ENCODE measurements at places on chromosomes 6 and 20. TPM values are rescaled to one million over a fixed set of nuclear protein-coding genes. Genes with fewer than 3 reads are reported as not detected.

DNA sequence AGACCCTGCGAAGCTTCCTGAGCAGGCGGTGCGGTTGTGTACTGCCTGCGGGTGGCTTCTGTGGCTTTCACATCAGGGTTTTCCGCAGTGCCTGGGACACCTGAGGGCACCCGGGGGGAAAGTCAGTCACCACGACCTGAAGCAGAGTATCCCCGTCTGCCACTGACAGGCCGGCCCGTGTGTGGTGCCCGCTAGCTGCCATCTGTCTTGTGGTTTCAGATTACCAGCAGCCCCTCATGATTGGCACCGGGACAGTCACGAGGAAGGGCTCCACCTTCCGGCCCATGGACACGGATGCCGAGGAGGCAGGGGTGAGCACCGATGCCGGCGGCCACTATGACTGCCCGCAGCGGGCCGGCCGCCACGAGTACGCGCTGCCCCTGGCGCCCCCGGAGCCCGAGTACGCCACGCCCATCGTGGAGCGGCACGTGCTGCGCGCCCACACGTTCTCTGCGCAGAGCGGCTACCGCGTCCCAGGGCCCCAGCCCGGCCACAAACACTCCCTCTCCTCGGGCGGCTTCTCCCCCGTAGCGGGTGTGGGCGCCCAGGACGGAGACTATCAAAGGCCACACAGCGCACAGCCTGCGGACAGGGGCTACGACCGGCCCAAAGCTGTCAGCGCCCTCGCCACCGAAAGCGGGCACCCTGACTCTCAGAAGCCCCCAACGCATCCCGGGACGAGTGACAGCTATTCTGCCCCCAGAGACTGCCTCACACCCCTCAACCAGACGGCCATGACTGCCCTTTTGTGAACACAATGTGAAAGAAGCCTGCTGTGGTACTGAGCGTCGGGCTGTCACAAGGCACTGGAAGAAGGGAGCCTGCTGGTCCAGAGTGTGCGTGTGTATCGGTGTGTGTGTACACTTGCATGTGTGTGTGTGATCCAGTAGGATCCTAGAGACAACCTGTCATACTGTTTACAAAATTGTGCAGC, 54.4 kb downstream of the GOPC start:
- DNase-seq, result no peak

- no peak for DNase-seq
These were observed 263.7 kb downstream of the BMP2 start for GRCh38 chr20:7031222-7031621.

- DNase-seq, result no peak
These were observed 114.1 kb upstream of the FRMD1 start for GRCh38 chr6:168192901-168193815.

DNA sequence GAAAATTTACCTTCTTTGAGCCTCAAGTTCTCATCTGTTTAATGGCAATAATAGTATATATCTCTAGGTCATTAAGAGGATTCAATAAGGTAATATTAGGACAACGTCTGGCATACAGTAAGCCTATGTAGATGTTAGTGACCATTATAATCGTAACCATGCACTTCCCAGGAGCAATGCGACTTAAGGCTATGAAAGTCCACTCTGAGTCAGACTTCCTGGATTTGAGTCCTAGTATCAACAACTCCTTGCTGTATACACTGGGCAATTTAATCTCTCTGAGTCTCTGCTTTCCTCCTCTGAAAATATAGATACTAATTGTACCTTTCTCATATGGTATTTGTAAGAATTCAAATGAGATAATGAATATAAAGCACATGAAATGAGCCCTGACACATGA, 168.1 kb upstream of the HDDC2 start:
- DNase-seq, result no peak

DNA sequence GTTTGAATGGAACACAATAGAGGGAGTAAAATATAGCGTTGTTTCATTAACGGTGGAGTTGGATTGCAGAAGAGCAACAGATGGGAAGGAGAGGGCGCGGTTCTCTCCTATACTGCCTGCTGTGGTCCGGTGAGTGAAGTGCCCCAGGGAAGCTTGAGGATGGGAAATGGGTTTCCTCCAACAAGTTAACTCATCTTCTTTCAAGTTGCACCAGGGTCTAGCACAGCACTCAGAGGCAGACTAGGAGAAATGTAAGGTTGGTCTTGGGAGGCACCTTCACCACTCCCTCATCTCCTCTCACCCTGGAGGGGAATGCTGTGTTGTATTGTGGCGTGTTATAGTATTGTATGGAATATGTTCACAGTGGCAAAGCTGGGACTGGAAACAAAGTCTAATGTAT, 96.9 kb upstream of the SLC24A3 start:
- no peak for DNase-seq

- peak; percentile 53 for DNase-seq
These were observed 123.7 kb upstream of the BTN3A2 start for GRCh38 chr6:26241033-26241895.

- no peak for DNase-seq
These were observed 1.5 kb upstream of the MTO1 start for GRCh38 chr6:73460056-73460455.

GRCh38 chr6:139698526-139699176, 324.2 kb upstream of the CITED2 start:
- no peak for DNase-seq

DNA sequence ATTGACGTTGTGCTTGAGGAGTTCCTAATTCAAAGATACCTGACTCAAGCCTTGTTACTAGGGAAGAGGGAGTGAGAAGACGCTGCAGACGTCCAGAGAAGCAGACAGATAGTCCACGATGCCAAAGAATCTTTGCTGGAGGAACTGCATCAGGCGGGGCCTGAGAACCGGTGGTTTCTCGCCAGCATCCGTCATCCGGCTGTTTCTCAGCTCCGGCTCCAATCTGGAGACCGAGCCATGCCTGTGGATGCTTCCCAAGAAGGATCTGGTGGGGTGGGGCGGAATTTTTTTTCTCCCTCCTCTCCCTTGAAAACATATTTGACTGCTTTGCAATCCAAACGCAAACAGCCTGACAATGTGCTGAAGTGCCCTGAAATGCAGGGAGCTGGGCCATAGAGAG, 125.8 kb upstream of the SRSF6 start:
- DNase-seq, result no peak

DNA sequence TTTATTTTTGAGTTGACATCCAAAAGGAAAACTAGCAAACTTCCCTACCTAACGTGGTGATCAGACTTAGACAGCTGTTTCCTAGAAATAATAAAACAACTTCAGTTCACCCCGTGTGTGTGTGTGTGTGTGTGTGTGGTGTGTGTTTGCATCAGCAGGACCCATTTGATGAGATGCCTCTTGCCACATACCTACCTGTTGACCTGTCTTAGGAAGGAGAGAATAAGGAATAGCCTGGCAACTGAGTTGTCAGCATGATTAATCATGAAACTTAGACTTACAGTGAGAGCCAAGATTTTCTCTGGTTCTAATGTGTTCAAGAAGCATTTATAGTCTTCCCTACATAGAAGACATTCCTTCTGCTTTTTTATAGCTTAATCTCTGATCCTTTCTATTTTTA, 16.1 kb upstream of the PBOV1 start:
- peak; percentile 93 for DNase-seq

The ESR1 gene
- total RNA-seq, result 1.3 TPM

DNA sequence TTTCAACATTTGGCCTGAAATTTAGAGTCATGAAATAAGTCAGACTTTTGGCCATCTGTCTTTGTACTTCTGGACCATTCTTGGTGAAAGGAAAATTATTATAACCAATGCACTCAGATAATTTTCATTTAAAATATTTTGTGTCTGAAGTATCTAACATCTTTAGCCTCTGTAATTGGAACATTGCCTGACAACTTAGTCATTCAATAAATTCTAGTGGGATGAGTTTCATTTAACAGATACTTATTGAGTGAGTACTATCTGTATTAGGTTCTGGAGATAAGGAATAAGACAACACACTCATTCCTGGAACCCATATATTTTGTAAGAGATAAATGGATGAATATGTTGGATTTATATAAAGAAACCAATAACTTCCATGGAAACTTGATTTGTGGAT, 536.0 kb downstream of the BCKDHB start:
- DNase-seq, result no peak

The TAPBP gene
- 105 TPM for total RNA-seq

The LPA gene
- not detected for total RNA-seq

Data from foreskin keratinocyte (primary cell).